ENCODE measurements at places on chromosomes 1 and 21.

GRCh38 chr21:44946254-44947041 is 6.6 kb downstream of the SLX9 start:
- H3K27me3 ChIP-seq: no peaks in the 10 kb centered on the region
- H3K36me3 ChIP-seq: peaks cover 26% of the 10 kb centered on the region
- H3K27ac ChIP-seq: no peak overlapping the region
- H3K4me1 ChIP-seq: peaks cover 12% of the 10 kb centered on the region

- peaks cover 3% of the 10 kb centered on the region for H3K27me3 ChIP-seq
- DNase-seq: no peak
- no peak overlapping the region for H3K4me3 ChIP-seq
These were observed 34.6 kb downstream of the OBSCN start for GRCh38 chr1:228242409-228242808.

GRCh38 chr1:66351478-66351877 is 182.5 kb upstream of the SGIP1 start:
- no peaks in the 10 kb centered on the region for H3K36me3 ChIP-seq
- H3K27me3 ChIP-seq: no peaks in the 10 kb centered on the region
- H3K4me1 ChIP-seq: peaks cover 60% of the 10 kb centered on the region
- H3K4me3 ChIP-seq: no peak overlapping the region
- no peak overlapping the region for H3K27ac ChIP-seq

GRCh38 chr1:22685591-22686059 is 25.0 kb upstream of the EPHB2 start:
- H3K4me3 ChIP-seq: peak overlapping the region; percentile 51
- no peaks in the 10 kb centered on the region for H3K36me3 ChIP-seq
- peak overlapping the region; percentile 86 for H3K27ac ChIP-seq
- peaks cover 14% of the 10 kb centered on the region for H3K27me3 ChIP-seq

- H3K4me3 ChIP-seq: no peak overlapping the region
- H3K27ac ChIP-seq: peak overlapping the region; percentile 49
These were observed 46.1 kb upstream of the RBM34 start for GRCh38 chr1:235207209-235207565.

DNA sequence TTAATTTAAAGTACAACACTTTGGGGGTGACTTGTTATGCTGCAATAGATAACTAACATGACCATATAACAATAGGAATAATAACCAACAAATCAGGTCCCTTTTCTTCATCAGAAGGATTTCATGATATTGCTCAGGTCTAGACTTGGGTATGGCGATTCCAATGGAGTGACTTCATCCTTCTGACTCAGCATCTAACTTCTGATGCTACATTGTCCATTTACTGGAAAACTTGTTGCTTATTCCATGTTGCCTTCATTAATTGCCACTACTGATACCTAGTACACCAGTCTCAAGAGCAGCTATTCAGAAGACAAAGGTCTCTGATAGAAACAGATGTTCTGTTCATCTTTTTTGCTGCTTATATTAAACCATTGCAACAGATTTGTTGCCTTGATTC is 324.3 kb downstream of the TGFB2 start:
- no peak overlapping the region for H3K4me3 ChIP-seq
- peaks cover 20% of the 10 kb centered on the region for H3K36me3 ChIP-seq
- H3K27me3 ChIP-seq: peaks cover 3% of the 10 kb centered on the region
- DNase-seq: no peak

- H3K27me3 ChIP-seq: peaks cover 23% of the 10 kb centered on the region
- H3K4me3 ChIP-seq: peak overlapping the region; percentile 85
- no peak overlapping the region for H3K27ac ChIP-seq
- H3K36me3 ChIP-seq: no peaks in the 10 kb centered on the region
- DNase-seq: no peak
These were observed 16.1 kb upstream of the STMN1 start for GRCh38 chr1:25922056-25922970.

- H3K4me3 ChIP-seq: no peak overlapping the region
- no peaks in the 10 kb centered on the region for H3K36me3 ChIP-seq
- H3K27me3 ChIP-seq: no peaks in the 10 kb centered on the region
- peaks cover 12% of the 10 kb centered on the region for H3K4me1 ChIP-seq
- H3K27ac ChIP-seq: no peak overlapping the region
- DNase-seq: peak; percentile 40
These were observed 92.3 kb upstream of the ESRRG start for GRCh38 chr1:216815260-216816131.

DNA sequence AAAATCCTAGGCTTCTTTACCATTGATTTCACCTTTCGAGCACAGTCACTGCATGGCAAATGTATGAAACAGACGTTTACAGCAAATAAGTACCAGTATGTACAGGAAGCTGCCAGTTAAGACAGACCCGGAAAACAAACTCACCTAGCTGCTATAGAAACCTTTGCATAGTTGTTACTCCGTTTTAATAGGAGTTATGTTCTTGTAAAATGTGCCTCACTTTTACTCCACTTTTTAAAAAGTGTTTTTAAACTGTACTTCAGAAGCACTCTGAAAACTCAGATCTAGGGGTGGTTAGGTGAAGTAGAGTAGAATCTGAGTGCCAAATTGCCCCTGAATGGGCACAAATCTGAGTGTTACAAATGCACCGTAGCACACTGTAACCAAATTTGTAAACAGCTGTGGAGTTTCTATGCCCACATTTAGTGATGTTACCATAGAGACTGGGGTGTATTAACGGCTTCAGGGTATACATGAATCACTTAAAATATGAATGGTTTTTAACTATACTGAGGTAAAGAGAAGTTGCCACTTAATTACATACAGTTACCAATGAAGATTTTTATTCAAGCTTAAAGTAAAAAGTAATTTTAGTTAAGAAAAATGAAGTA is 30.7 kb downstream of the CNIH4 start:
- no peaks in the 10 kb centered on the region for H3K4me1 ChIP-seq
- H3K36me3 ChIP-seq: peaks cover 52% of the 10 kb centered on the region
- DNase-seq: no peak

GRCh38 chr1:193120604-193121166 is 1.1 kb upstream of the CDC73 start:
- peak overlapping the region; percentile 96 for H3K4me3 ChIP-seq
- H3K36me3 ChIP-seq: peaks cover 17% of the 10 kb centered on the region
- peaks cover 34% of the 10 kb centered on the region for H3K4me1 ChIP-seq
- H3K27me3 ChIP-seq: peaks cover 15% of the 10 kb centered on the region

GRCh38 chr1:61132645-61133334 is 50.4 kb downstream of the NFIA start:
- H3K4me3 ChIP-seq: no peak overlapping the region
- no peaks in the 10 kb centered on the region for H3K36me3 ChIP-seq
- no peak overlapping the region for H3K27ac ChIP-seq
- DNase-seq: no peak
- H3K4me1 ChIP-seq: peaks cover 32% of the 10 kb centered on the region
- peaks cover 24% of the 10 kb centered on the region for H3K27me3 ChIP-seq

GRCh38 chr1:161379071-161379470 is 11.4 kb upstream of the CFAP126 start:
- peak overlapping the region; percentile 76 for H3K4me3 ChIP-seq
- no peaks in the 10 kb centered on the region for H3K36me3 ChIP-seq
- peaks cover 9% of the 10 kb centered on the region for H3K4me1 ChIP-seq
- H3K27me3 ChIP-seq: peaks cover 10% of the 10 kb centered on the region
- peak overlapping the region; percentile 20 for H3K27ac ChIP-seq

- H3K4me3 ChIP-seq: no peak overlapping the region
- H3K36me3 ChIP-seq: no peaks in the 10 kb centered on the region
- H3K27me3 ChIP-seq: no peaks in the 10 kb centered on the region
- no peak for DNase-seq
- H3K27ac ChIP-seq: no peak overlapping the region
These were observed 420.1 kb downstream of the DISC1 start for GRCh38 chr1:232046451-232047306.

GRCh38 chr1:234607109-234608024 is 2.6 kb downstream of the IRF2BP2 start:
- H3K27ac ChIP-seq: peak overlapping the region; percentile 99
- peaks cover 51% of the 10 kb centered on the region for H3K36me3 ChIP-seq
- peaks cover 67% of the 10 kb centered on the region for H3K4me1 ChIP-seq
- peaks cover 4% of the 10 kb centered on the region for H3K27me3 ChIP-seq

DNA sequence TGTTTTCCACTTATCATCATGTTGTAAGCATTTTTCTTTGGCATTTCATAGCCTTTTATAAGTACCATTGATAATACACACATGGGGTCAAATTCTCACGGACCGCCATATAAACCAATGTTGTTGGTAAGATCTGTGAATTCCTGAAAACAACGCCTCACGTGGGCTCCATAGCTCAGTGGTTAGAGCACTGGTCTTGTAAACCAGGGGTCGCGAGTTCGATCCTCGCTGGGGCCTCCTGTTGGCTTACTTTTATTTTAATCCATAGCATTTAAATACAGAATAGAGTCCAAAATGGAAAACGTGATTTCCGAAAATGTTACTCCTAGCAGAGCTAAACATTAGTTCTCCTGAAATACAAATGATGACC is 83.1 kb downstream of the HHIPL2 start:
- H3K27me3 ChIP-seq: peaks cover 23% of the 10 kb centered on the region
- H3K36me3 ChIP-seq: no peaks in the 10 kb centered on the region
- peak overlapping the region; percentile 84 for H3K4me3 ChIP-seq

GRCh38 chr1:19407494-19408096 is 77.7 kb downstream of the CAPZB start:
- H3K4me1 ChIP-seq: peaks cover 75% of the 10 kb centered on the region
- peaks cover 5% of the 10 kb centered on the region for H3K27me3 ChIP-seq
- peak overlapping the region; percentile 92 for H3K27ac ChIP-seq

- H3K27ac ChIP-seq: no peak overlapping the region
- no peak overlapping the region for H3K4me3 ChIP-seq
- H3K4me1 ChIP-seq: peaks cover 37% of the 10 kb centered on the region
- peaks cover 10% of the 10 kb centered on the region for H3K27me3 ChIP-seq
- no peaks in the 10 kb centered on the region for H3K36me3 ChIP-seq
These were observed 163.6 kb downstream of the CAMTA1 start for GRCh38 chr1:6948861-6949260.

GRCh38 chr1:229749992-229750391 is 123.9 kb downstream of the URB2 start:
- H3K36me3 ChIP-seq: no peaks in the 10 kb centered on the region
- H3K4me3 ChIP-seq: no peak overlapping the region
- no peak for DNase-seq
- no peaks in the 10 kb centered on the region for H3K4me1 ChIP-seq

GRCh38 chr1:11174261-11174942 is 14.8 kb upstream of the ANGPTL7 start:
- DNase-seq: no peak
- H3K27ac ChIP-seq: peak overlapping the region; percentile 57
- H3K36me3 ChIP-seq: peaks cover 11% of the 10 kb centered on the region
- H3K4me3 ChIP-seq: no peak overlapping the region
- H3K4me1 ChIP-seq: peaks cover 28% of the 10 kb centered on the region
- peaks cover 11% of the 10 kb centered on the region for H3K27me3 ChIP-seq

DNA sequence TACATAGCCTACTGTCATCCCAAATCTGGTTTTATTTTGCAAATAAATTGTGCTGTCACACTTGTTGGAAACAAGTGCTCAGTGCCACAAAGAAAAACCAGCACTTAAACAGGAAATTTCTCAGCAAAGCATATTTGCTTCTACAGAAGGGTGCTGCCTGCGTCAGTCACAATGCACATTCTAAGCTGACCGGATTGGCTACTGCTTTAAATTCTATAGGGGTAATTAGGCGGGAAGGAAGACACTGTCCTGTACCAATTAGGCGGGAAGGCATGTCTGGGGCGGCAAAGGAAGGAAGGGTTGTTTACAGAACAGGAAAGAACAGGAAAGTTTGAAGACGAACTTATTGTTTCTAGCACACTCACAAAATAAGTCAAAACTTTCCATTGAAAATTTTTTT is 2.8 kb downstream of the IFI16 start:
- H3K4me1 ChIP-seq: peaks cover 46% of the 10 kb centered on the region
- no peak for DNase-seq
- H3K27ac ChIP-seq: peak overlapping the region; percentile 1
- peak overlapping the region; percentile 16 for H3K4me3 ChIP-seq
- H3K36me3 ChIP-seq: peaks cover 69% of the 10 kb centered on the region

- H3K27me3 ChIP-seq: peaks cover 32% of the 10 kb centered on the region
- DNase-seq: no peak
- no peak overlapping the region for H3K4me3 ChIP-seq
- H3K36me3 ChIP-seq: peaks cover 5% of the 10 kb centered on the region
- H3K4me1 ChIP-seq: peaks cover 28% of the 10 kb centered on the region
These were observed 479 bp downstream of the RGS16 start for GRCh38 chr1:182603646-182604174.

DNA sequence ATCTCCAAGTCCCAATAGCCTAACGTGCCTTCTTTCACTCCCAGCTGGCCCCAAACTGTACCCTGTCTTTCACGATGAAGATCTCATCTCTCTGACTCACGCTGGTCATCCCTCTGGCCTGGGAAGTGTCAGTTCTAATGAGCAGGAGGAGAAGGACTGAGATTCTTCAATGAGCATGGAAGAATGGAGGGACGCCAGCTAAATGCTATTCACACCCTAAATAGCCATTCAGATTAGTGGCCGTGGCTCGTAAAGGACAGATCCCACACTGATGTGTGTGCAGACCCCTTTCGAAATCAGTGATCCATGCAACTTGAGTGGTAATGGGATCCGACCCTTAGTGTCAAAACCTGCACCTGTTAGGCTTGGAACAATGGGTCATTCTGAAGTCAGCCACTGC is 75.9 kb upstream of the SMYD2 start:
- H3K27ac ChIP-seq: no peak overlapping the region
- peaks cover 7% of the 10 kb centered on the region for H3K27me3 ChIP-seq
- H3K4me1 ChIP-seq: peaks cover 68% of the 10 kb centered on the region
- H3K4me3 ChIP-seq: no peak overlapping the region
- DNase-seq: peak; percentile 20

DNA sequence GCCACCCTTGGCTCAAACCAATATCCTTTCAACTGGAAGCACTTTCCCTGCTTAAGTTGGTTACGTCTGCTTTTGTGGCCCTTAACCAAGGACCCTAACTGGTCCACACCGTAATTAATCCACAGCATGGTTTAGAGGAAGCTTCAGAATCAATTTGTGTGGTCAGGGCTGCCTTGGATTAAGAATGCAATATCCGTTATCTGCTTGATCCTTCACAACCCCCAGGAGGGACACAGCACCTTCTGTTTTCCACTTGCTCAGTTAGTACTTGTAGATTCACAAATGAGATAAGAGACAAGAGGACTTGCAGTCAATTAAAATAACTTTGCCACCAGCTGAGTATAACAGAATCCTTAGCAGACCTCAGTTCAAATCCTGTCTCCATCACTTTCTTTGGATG is 56.9 kb upstream of the LRP8 start:
- DNase-seq: no peak
- no peak overlapping the region for H3K4me3 ChIP-seq

DNA sequence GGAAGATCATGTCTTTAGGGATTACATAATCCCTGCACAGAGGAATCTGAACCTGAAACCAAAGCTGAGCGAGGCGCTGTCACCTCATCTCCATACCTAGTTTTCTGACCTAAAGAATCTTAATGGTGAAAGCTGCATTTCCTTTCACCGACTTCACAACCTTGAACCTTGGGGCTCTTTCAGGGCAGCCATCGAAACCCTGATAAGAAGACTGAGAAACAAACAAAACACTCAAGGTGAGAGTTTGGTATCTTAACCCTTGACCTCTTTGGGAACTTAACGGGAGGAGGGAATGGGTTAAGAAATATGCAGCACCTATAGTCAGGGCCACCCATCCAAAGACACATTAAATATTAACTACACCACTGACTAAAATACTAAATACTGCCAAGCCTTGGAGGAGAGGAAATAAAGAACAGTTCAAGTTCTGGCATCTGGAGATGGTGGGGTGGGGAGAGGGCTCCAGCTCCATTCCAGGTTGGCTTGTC is 2.0 kb downstream of the C1orf116 start:
- peaks cover 62% of the 10 kb centered on the region for H3K27me3 ChIP-seq
- peaks cover 30% of the 10 kb centered on the region for H3K4me1 ChIP-seq
- H3K4me3 ChIP-seq: no peak overlapping the region
- no peak for DNase-seq

All from nephron progenitor cell (in vitro differentiated cells).